ENCODE measurements at places on chromosomes 2 and 18.

DNA sequence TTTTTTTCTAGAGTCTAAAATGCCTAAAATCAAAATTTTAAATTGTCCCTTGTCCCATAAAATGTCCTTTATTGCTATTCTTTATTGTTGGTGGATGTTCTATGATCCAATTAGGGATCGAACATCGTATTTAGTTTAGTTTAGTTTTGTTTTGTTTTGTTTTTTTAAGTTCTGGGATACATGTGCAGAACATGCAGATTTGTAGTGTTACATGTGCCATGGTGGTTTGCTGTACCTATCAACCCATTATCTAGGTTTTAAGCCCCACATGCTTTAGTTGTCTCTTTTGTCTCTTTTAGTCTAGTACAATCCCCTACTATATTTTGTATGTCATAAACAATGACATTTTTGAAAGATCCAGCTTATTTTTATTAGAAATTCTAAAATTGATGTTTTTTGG lies 8.8 kb upstream of the DSG1 start:
- DNase-seq = no peak

DNA sequence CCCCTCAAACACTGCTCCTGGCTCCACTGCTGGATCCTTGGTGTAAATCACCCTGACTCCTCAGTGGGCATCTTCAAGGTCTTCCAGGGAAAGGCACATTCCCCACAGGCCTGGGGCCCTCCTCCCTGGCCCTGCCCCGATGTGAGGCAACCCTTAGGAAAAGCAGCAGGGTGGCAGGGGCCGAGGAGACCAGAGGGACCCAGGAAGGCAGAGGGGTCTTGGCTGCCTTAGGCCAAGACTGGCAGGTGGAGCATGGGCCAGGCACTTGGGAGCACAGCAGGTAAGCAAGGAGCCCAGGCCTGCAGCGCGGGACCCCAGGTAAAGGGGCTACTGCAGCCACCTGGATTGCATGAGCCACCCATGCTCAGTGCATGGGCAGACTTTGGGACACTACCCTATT lies 96.9 kb downstream of the GYPC start:
- no peak for DNase-seq

DNA sequence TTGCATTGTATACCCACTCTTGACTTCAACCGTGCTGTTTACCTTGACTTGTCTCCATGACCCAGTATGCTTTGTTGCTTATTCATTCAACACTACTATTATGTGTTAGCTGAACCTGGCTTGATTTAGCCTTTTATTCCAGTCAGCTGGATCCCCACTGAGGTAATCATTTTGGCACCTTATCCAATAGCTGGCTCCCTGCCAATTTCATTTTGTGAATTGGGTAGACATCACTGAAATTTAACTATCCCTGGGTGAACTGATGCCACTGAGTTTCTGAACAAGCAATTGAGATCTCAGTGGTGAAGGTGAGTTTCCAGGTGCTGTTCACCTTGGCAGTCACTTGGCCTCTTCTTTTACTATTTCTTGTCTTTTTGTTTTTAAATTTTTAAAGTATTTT lies 584.3 kb downstream of the ADCYAP1 start:
- no peak for DNase-seq

DNA sequence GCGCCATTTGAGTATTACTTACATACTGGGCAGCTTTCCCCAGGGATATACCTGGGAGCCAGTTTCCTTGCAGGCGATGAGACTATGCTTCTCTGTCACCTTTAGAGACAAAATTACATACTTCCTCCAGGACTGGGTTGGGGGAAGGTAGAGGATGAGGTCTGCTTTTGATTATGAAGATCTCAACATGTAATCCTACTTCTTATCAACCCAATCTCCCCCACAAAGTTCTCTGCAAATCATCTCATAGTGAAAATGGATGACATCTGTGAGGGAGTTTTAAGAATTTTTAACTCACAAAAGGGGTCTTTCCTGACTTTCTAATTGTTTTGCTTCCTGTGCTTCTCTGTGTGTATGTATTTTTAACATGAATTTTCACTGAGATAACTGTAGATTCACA lies 81.9 kb downstream of the TMEM131 start:
- no peak for DNase-seq

DNA sequence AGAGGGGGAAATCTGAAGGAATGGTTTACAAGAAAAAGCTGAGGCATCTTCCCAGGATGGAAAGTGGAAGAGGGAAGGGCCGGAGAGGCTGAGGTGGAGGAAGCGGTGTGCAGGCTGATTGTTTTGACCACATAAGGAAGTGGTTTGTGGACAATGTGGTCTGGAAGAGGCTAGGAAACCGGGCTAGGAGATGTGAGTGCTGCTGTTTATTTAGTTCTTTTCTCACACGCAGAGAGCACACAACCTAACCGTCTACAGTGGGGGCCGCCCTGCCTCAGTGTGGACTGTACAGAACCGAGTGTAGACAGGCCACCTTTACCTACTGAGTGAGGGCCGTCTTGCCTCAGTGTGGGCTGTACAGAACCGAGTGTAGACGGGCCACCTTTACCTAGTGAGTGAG lies 251.7 kb upstream of the PXDN start:
- peak; percentile 23 for DNase-seq

DNA sequence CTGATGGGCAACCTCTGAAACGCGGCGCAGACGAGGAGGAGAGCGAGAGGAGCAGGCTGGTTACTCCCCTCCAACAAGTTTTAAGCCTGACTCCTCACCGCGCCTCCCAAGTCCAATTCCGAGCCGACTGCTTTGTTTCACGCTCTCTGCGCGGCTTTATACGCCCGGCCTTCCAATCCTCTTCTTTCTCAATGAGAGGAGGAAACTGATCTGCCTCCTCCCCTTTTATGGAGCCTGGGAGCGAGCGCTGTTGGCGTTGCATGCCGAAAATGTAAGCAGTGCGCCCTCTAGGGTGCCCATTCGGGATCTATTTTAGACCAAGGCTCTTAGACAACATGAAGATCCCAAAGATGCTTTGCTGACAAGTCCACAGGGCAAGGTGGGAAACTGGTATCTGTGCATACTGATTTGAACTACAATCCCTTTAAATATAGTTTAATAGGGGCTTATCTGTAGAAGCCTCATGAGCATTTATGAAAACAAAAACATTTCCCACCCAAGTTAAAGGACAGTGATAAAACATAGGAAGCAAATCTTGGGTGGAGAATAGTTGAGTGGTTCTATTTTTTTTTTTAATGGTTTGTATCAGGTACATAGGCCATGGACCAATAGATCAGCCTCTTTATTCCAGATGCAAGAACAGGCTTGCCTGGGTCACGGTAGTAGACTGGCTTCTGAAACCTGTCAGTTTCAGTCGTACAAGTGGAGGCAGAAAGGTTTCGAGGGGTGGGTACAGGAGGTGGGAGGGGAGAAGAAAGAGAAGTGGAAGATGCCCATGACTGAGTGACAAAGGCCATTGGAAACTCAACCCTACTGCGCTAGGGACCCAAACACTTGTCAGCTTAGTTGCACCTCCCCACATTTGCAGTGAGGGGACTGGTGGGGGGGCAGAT lies at the start of gene RND3:
Gene RND3 (minus strand): TSS at position 131 of the 893 bp plus-strand sequence. CDS start 250 bp downstream, outside the sequence.
- DNase-seq = peak; percentile 84

GRCh38 chr2:6941299-6942046 lies 24.3 kb downstream of the RNF144A start:
- no peak for DNase-seq

DNA sequence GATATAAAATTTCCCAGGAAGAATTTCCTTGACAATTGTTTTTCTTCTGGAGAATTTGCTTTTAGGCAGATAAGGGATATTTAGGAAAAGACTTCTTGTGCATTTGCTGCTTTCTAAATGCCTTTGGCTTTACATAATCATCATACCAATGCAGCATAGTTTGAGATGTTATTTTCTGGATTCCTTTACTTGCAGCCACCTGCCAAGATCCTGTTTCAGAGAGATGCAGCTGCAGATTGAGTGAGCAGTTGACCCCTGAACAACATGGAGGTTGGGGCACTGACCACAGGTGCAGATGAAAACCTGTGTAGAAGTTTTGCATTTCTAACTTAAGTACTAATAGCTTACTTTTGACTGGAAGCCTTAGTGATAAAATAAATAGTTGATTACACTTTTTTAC lies 257.9 kb downstream of the RPIA start:
- no peak for DNase-seq

DNA sequence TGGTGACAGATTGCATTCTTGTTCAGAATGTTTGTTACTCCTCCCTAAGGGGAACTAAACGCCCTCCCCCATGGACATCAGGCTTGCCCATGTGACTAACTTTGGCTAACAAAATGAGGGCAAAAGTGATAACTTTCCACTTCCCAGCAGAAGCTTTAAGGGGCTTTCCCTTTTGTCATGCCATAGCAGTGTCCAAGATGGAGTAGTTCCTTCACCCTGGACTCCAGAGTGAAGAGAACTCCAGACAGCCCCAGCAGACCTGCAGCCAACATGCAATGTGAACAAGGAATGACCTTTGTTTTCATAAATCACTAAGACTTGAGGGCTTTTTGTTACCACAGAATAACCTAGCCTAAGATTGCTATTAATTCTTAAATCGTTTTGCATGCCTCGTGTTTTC lies 163.5 kb downstream of the ZEB2 start:
- DNase-seq = no peak

DNA sequence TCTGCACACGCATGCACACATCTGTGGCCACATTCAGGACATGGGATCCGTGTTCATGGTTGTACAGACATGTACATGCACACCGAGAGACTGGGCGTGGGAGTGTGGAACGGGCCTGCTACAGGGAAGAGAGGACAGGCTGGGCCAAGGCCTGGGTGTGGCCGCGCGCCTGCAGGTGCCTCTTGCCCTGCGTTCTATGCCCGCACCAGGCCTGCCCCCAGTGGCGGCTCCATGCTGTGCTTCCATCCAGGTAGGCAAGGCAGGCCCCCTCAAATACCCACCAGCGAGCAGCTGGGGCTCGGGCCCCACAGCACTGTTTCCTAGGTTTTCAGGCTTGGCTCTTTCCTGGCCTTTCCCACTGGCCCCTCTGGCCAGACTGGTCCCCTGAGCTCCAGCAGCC lies 15.5 kb upstream of the PTMA start:
- DNase-seq = no peak

GRCh38 chr2:74554820-74555531 lies 456 bp downstream of the DOK1 start:
- DNase-seq = no peak

GRCh38 chr18:8747440-8747937 lies 42.1 kb downstream of the MTCL1 start:
- no peak for DNase-seq

DNA sequence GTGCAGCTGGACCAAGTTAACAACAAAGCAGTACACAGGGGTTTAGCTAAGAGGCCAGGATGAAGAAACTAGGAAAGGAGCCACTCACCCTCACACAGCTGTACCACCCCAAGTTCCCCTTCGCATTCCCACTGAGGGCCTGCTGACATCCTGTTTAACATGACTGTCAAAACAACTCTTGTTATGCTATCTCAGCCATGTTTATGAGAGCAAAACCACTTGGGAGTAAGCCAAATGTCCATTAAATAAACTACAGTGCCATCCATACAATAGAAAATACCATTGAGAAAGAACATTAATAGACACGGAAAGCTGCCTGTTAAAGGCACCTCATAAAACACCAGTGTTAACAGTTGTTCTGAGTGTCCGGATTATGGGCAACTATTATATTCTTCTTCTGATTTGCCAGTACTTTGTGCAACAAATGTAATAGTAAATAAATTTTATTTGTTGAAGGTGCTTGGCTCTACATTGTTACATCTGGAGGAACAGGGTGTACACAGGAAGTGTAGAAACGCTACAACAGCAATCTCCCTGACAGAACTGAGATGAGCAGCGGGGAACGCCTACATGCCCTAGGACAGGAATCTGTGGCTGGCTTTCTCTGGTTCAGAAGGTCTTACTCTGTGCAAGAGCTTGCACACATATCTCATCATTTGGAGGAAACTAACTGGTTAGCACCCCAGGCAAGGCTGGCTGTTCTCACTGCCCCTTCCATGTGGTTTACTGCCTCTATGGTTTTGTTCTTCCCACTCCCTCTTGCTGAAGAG lies 85.6 kb downstream of the EHD3 start:
- DNase-seq = peak; percentile 40

GRCh38 chr2:83595926-83596325 lies 863.2 kb downstream of the SUCLG1 start:
- no peak for DNase-seq

GRCh38 chr2:215489288-215489848 lies 53.5 kb upstream of the FN1 start:
- DNase-seq = no peak

GRCh38 chr2:46366668-46367052 lies 69.5 kb downstream of the EPAS1 start:
- DNase-seq = no peak

DNA sequence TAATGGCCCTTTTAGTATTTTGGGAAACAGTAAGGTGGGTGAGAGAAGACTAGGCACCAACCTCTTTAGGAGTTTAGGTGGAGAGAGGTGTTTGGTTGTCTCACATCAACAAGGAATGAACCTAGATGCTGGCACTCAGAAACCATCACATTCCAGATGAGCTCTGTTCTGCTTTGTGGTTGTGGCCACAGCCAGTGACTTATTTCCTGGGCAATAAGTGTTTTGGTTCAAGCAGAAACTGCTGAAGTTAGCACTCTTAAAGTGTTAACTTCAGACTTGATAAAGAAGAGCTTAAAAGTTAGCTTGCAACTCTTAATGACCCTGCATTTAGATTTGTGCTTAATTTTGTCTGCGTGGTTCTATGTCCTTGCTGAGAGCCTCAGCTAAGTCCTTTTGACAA lies 929.2 kb downstream of the SLC4A3 start:
- DNase-seq = no peak

Measured in NCI-H187 (cell line).